ENCODE measurements at places on chromosomes 7 and 10.

GRCh38 chr10:103763374-103764202 lies 91.8 kb downstream of the SH3PXD2A start:
- DNase-seq = no peak

- no peak for DNase-seq
Measured at GRCh38 chr10:79182781-79183467, 114.2 kb downstream of the ZMIZ1 start.

GRCh38 chr10:1375346-1376170 lies 319.4 kb downstream of the WDR37 start:
- DNase-seq = no peak

GRCh38 chr7:26156451-26157420 lies 4.7 kb downstream of the NFE2L3 start:
- peak; percentile 45 for DNase-seq

GRCh38 chr7:29623973-29624372 lies 60.3 kb downstream of the PRR15 start:
- DNase-seq = no peak

- no peak for DNase-seq
Measured at GRCh38 chr10:84862551-84862950, 534.2 kb downstream of the CCSER2 start.

GRCh38 chr10:86065711-86066251 lies 300.8 kb downstream of the GRID1 start:
- no peak for DNase-seq

- DNase-seq = no peak
Measured at GRCh38 chr7:22725585-22725984, 1.4 kb upstream of the IL6 start.

All from stimulated activated CD4-positive, alpha-beta T cell treated with anti-CD3 and anti-CD28 coated beads, Interleukin-4, amount 100 ng/mL, for 1 hour (primary cell).